Smooth muscle cell of trachea (primary cell): ENCODE measurements at places on chromosomes 12 and 14. TPM values are rescaled to one million over a fixed set of nuclear protein-coding genes. Genes with fewer than 3 reads are reported as not detected.

ENDOU gene
- 0.17 and 0.29 TPM in 2 replicates for total RNA-seq

MYF6 gene
- not detected in 2 replicates for total RNA-seq

STON2 gene
- 25.2 and 46.1 TPM in 2 replicates for total RNA-seq

PTPRR gene
- total RNA-seq = 0.33 and 0.58 TPM in 2 replicates

TMBIM4 gene
- total RNA-seq = 65.8 and 122 TPM in 2 replicates

ISM2 gene
- total RNA-seq = not detected in 2 replicates

VDR gene
- total RNA-seq = 6.5 and 17.0 TPM in 2 replicates

PTHLH gene
- 0.83 and 1.9 TPM in 2 replicates for total RNA-seq

JPH4 gene
- not detected in 2 replicates for total RNA-seq

SYNDIG1L gene
- under 0.01 and 0.15 TPM in 2 replicates for total RNA-seq

BDKRB2 gene
- 67.2 and 253 TPM in 2 replicates for total RNA-seq

KLRC1 gene
- total RNA-seq = 0.15 TPM in 1 of 2 replicates, not detected in the other
